ENCODE measurements at places on chromosomes 7 and 10.

GRCh38 chr10:98405422-98405821, 9.6 kb downstream of the PYROXD2 start:
- DNase-seq = no peak

DNA sequence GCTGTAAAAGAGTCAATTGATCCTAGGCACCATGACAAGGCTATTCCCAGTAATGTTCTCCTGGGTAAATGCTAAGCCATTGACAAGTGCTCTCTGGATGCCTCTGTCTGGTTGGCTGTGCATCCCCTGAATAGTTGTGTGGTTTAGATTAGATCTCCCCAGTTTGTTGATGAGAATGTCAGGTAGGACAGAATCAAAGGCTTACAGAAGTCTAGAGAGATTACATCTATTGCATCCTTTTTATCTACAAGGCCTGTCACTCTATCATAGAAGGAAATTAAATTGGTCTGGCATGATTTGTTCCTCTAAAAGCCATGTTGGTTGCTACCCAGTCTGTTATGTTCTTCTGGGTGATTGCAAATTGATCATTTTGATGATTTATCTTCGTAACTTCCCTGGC, 548.3 kb downstream of the GATA3 start:
- DNase-seq = no peak

DNA sequence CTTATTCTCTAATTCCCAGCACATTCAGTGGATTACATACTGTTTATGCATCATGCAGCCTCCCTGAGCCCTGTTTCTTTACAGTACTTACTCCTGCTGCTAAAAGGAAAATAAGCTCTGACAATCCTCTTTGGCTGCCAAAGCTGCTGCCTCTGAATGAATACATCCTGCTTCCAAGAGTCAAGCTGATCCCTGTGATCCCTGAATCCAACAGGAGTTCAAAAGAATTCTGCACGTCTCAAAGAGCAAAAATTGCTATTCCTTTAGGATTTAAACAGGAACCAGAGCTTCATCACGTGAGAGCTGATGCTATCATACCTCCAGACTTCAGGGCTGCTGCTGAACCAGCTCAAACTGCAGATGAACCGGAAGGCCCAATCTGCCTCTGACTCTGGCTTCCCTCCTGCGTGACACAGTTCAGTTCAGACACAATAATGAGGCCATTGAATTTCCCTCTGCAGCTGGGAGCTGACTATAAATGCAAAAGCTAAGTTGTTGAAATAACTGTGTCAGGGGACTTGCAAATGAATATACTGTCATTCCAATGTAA, 851.0 kb upstream of the PHF14 start:
- no peak for DNase-seq

DNA sequence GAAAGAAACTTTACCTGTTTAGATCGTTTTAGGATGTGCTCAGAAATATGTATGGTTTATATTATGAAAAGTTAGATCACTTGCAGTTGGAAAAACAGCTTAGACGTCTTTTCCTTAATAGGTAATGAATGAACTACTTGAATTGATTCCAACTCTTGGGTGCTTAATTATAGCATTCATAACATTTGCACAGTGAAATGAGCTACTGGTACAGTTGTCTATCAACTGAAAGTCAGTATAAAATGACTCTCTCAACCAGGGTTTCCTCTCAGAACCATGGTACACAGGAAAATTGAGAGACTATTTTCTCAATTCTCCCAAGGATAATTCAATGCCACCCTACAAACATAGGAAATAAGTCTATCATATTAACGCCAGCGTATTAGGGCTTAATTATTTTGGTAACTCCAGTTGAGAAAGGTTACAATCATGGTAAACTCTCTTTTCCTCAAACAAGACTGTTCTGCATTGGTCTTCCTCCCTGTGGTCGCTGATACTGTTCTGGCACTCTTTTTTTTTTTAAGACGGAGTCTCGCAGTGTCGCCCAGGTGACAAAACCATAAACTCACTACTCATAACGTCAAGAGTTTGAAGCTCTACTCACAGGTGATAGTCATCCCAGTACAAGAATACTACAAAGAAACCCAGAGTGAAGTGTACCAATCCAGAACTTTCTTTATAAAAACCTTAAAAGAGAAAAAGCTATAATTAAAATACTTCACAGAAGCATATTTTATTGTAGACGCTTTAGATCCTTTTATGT, 2.0 kb downstream of the ANLN start:
- DNase-seq = no peak

GRCh38 chr10:4131407-4132215, 346.6 kb upstream of the KLF6 start:
- DNase-seq = no peak

GRCh38 chr10:104274762-104275721, 6.1 kb downstream of the GSTO2 start:
- no peak for DNase-seq

DNA sequence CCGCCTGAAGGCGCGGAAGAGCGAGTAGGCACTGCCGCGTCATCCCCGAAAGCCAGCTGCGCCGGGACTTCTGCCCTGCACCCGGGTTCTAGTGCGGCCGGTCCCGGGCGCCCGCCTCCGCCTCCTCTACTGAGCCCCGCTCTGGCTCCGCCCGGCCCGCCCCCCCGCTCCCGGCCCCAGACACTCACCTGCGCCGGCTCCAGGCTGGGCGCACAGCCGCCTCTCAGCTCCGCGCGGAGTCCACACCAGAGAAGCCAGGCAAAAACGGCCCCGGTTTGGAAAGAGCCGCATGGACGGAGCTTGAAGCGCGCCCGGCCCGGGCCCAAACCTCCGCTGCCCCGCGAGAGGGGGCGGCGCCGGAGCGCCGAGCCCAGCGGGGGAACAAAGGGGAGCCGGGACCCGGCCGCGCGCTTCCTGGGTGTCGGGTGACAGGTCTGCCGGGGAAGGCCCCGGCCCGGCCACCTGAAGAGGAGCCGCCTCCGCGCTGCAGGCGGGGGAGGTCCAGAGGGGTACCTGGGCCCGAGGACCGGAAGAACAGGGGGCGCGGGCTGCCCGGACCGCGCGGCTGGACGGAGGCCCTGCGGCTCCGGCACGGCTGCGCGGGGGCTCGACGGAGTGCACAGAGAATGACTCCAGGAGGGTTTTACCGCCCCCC, 168.2 kb downstream of the NRF1 start:
- DNase-seq = no peak

Data from gastrocnemius medialis (tissue), 4 donors.